Hematopoietic multipotent progenitor cell treated with erythropoietin and hydrocortisone succinate and interleukin-3 and kit ligand, for 6 days (in vitro differentiated cells): ENCODE measurements at places on chromosomes 16 and 17.
A peak's percentile ranks its signal among the peaks of the same experiment; 100 is the strongest.

DNA sequence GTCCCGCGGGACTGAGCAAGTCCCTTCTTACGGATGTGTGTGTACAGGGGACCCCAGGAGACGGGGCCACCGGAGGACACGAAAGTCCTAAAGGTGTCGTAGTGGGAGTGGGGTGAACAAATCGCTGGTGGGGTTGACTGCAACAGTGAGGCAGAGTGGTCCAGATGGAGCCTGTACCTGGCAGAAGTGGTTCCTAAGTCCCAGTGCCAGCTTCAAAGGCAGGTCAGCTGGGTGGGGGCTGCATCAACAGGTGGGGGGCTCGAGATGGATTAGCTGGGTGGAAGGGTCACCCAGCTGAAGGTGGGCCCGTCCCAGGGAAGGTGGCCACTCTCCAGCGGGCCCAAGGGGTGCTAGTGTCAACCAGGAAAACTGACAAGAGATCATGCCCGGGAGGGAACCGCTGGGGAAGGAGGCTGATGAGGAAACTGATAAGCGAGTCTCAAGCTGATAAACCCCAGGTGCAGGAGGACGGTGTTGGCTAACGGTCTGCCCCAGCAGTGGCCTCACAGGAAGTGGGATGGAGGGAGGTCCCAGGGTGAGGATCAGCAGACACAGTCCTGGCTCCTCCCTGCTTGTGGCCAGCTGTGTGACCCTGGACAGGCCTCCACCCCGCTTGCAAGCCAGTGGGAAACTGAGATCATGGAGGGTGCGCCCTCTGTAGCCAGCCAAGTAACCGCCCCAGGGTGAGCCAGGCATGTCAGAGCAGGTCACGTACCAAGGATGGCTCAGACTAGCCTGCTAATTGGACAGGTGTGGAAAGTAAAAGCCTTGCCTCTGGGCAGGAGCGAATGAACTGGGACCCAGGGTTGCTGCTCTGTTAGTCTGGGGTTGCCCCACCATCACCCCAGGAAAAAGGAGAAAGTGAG, 1.0 kb downstream of the ORAI3 start:
- peak; percentile 95 for DNase-seq

GRCh38 chr16:87692756-87693155, 73.0 kb downstream of the KLHDC4 start:
- no peak for DNase-seq

GRCh38 chr16:50282010-50282538, 15.7 kb downstream of the ADCY7 start:
- peak; percentile 94 for DNase-seq

GRCh38 chr16:19884611-19885450, at the start of gene GPRC5B:
Gene GPRC5B (minus strand): TSS chr16:19884848. CDS start chr16:19872845, 12,003 bp downstream.
- peak; percentile 30 for DNase-seq

GRCh38 chr17:80425835-80426426, 11.0 kb downstream of the ENDOV start:
- no peak for DNase-seq

DNA sequence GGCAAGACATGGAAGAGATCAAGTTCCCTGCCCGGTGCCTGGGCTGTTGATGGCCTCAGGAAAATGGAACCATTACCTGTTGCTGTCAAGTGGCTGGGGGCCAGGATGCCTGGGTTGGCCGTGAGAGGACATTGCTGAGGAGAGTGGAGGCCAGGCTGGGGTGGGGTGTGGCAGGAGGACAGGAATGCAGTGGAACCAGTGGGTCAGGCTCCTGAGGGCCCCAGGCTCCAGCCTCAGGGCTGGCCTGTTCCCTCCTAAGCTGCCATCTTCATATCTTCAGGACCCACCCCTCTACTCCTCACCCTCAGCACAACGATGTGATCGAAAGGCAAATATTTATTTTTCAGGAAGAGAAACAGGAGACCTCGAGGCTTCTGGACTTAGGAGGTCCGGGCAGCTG, 8.5 kb upstream of the YPEL3 start:
- DNase-seq, result no peak

- DNase-seq, result no peak
Measured at GRCh38 chr17:80981062-80981902, 10.4 kb upstream of the CHMP6 start.

DNA sequence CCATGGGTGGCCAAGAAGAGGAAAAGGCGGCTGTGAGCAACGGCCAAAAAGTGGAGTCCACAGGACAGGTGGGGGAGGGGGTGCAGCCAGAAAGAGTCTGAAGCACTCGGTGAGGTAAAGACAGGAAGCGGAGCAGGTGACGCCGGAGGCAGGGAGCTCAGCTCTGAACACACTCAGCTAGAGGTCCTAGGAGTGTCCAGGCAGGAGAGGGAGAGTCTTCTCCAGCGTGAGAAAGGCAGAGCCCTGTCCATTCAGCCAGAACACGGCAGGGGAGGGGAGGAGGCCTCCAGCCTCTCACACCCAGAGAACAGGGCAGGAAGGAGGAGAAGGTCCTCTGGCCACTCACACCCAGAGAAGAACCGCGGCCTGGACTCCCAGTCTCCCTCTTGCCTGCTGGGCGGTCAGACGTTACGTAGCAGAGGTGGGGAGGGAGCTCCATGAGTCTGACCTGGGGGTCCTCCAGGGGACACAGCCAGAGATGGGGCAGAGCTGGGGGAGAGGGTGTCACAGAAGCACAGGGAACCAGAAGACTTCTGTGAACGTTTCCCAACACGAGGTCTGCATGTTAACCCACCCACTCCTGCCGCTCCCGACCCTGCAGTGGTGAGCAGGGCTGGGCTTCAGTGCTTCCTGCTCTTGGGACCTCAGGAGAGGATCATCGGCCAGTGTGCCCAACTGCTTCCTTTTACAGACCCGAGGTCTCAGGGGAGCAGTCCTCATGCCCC, 89.2 kb downstream of the ABR start:
- no peak for DNase-seq

DNA sequence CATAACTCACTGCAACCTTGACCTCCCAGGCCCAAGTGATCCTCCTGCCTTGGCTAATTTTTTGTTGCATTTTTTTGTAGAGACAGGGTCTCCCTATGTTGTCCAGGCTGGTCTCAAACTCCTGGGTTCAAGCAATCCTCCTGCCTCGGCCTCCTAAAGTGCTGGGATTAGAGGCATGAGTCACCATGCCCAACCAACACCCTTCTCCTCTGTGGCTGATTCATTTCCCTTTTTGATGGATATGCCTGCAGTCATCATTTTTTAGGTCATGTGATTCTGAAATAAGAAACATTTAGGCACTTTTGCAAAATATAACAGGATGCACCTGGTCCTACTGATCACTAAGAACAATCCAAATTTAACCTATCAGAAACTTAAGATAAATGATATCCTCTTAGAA, 44.0 kb upstream of the YPEL2 start:
- DNase-seq, result no peak

DNA sequence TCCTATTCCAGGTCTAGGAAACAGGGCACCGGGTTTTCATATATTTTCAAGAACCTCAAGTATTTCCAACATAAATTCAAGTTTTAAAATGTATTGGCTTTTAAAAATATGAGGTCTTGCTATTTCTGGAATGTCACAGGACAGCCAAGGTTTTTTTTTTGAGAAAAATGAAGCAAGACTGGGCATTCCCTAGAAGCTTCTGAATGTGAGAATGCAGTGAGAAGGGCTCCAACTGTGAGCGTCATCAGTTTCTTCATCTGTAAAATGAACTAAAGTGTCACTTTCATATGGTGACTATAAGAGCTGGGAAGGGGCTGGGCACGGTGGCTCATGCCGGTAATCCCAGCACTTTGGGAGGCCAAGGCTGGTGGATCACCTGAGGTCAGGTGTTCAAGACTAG, 455.8 kb upstream of the MAF start:
- DNase-seq, result no peak

DNA sequence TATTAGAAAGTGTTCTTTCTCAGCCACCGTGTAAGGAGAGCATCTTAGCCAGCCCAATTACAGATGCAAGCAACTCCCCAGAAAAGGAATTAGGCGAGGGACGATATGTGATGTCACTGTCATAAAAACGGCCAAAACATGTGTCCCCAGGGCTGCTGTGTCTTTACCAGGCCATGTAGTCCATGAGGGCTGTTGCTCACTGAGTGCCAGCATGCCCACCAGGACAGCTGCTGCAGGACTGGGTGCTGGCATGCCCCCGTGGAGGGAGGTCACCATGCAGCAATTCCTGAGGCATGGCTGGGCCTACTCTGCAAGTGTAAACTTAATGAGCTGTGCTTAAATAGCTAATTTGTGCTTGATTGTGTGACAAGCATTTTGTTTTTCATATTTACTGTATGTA, 156.9 kb downstream of the LGALS9B start:
- DNase-seq, result no peak

DNA sequence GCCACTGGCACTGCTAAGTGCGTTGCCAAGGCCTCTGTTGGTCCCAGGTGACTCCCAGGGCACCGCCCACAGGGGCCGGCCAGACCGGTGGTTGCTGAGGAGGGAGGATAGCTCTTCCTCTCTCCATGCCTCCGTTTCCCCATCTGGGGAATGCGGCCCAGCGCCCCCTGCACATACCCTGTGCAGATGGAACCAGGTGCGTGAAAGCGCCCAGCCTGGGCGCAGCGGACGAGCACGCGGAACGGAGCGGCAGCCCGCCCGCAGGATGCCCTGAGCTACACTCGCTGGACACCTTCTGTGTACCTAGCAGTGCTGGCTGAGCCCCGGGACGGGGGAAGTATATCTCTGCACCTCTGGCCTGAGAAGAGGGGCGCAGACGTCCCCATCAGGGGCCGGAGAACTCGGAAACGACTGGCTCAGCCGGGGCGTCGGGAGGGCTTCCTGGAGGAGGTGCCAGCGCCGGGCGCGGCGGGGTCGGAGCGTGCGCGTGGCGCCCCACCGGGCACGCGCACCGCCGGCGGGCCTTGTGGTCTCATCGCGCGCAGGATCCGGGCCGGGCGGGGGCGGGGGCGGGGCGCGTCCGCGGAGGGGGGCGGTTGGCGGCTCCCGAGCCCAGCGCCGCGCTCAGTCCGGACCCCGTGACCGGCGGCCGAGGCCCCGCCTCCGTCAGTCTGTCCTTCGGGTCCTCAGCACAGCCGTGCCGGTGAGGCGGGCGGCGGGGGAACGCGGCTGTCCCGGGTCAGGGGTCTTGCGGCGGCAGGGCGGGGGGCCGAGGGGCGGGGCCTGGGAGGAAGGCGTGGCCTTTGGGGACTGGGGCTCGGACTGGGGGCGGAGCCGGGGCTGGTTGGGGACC, at the start of the genes CCDC78 and HAGHL:
Gene CCDC78, minus strand, starts transcription at position 6 of the 853 bp plus-strand sequence. CDS start 76 bp downstream, outside the sequence.
Gene HAGHL, plus strand, starts transcription at position 669 of the 853 bp plus-strand sequence. CDS start 404 bp downstream, outside the sequence.
- peak; percentile 75 for DNase-seq

GRCh38 chr17:60383379-60383778, 8.6 kb downstream of the USP32 start:
- DNase-seq, result peak; percentile 73

DNA sequence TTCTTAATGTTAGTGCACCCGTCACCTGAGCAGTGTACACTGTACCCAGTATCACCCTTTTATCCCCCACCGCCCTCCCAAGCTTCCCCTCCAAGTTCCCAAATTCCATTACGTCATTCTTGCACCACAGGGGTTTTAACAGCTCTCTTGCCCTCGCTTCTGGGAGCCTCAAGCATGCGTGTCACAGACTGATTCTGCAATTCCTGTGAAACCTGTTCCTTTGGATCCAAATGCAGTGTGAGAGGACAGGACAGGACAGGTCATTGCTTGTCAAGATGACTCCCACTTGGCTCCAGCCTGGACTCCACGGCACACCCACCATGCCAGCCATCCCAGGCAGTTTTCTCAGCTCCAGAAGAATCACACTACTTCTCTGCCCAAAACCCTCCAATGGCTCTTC, 44.1 kb downstream of the CYB5D2 start:
- no peak for DNase-seq

- no peak for DNase-seq
Measured at GRCh38 chr17:32725697-32726096, 151.2 kb downstream of the MYO1D start.

DNA sequence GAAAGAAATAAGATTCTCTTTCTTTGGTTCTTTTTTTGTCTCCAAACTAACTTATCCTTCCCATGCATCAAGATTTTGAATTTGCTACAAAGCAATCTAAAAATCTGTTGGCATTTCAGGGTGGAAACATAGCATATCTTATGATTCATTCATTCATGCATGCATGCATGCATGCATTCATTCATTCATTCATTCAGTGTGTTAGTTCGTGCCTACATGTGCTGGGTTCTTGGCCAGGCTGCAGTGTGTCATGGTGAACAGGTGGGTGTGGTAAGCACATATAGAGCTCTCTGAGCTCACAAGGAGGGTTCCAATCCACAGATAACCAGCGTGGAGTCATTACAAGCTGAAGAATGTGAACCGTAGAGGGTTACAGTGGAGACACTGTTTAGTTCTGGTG, 410.4 kb downstream of the CPPED1 start:
- DNase-seq, result no peak

GRCh38 chr17:30922235-30923030, 688 bp downstream of the ADAP2 start:
- no peak for DNase-seq

DNA sequence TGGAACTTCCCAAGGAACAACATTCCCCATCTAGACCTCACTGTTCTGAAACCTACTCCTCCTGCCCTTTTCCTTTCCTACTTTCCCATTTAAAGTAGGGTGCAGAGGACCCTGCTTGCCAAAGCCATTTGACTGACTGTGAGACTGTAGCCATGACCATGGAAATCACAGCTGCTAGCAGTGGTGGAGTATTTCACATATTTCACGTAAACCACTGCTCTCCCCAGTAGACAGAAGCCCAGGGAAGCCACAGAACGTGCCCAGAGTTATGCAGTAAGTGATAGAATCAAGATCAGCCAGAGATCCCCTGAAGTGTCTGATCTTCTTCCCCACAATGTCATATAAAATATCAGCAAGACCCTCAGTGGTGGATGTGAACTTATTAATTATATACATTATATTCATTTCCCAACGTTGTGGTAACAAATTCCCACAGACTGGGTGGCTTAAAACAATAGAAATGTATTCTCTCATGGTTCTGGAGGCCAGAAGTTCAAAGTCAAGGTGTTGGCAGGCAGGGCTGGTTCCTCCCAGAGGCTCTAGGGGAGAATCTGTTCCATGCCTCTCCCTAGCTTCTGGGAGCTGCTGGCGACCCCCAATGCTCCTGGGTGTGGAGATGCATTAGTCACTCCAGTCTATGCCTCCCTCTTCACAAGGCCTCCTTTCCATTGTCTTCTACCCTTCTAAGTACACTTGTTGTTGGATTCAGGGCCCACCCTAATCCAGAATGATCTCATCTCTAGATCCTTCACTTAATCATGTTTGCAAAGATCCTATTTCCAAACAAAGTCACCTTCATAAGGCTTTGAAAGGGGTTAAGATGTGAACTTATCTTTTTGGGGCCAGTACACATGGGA, 20.7 kb upstream of the PRM1 start:
- no peak for DNase-seq

DNA sequence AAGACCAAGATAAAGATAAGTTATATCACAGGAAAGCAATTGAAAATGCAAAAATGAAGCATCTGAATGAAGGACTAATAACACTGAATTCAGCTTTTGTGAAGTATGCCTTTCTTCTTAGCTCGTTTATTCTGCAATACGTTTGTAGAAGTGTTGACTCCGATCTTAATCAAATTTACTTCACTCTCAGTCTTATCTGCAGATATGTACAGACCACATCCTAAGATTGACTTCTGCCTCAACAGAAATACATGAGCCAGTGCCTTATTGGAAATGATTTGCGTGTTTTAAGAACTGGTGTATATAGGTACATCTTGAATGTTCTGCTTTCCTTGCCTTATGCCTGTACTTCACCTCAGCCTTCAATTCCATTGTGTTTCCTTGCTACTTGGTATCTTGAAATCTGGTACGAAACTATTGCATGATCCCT, 1.3 kb downstream of the ATF7IP2 start:
- DNase-seq, result peak; percentile 59
